Panc1 (cell line): ENCODE measurements at places on chromosomes 16 and 17.

DNA sequence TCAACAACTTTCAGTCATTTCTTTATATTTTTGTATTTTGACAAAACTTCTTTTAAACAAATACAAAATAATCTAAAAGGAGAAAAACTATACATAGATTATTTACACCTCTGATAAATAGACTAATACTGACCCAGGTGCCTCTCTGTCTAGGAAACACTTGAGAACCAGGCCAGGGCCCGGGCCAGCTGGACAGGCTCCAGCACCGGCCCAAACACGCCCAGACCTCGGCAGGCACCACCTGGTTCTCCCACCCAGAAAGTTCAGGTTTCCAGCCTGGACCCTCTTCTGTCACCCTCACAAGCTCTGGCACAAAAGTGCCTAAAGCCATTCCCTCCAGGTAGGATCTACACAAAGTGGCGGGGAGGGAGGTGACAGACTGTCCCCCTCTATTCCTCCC, 97.0 kb upstream of the DNAH17 start:
- DNase-seq: no peak

DNA sequence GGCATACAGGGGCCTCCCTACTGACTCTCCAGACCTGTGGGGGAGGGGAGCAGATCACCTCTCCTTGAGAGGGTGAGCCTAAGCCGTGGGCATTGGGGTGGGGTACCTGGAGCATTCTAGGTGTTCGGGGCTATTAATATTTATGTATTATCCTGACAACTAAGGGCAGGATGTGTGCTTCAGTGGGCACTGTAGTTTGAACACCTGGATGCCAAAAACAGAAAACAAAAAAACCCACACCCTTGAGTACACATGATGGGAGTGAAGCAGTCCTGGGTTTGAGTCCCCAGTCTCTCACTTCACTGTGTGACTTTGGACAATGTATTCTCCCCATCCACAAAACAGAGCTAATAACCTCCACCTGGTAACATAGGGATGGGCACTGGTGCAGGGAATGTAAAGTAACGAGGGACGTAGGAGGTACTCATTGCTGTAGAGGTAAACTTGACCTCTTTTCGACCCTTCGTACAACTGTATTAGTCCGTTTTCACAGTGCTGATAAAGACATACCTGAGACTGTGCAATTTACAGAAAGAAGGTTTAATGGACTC, 257.8 kb downstream of the CPPED1 start:
- DNase-seq: no peak

DNA sequence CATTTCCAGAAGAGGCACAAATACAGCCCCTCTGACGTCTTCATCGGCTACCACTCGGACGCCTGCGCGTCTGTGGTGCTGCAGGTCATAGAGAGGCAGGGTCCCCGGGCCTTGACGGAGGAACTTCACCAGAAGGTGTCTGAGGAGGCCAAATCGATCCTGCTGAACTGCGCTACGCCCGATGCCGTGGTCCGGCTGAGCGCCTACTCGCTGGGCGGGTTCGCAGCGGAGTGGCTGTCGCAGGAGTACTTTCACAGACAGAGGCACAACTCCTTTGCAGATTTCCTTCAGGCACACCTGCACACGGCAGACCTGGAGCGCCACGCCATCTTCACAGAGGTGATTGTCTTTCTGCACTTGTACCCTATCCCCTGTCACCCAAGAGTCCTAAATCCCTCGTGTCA, 67.0 kb upstream of the ENDOV start:
- DNase-seq: no peak

GRCh38 chr17:51685287-51685909, 425.1 kb downstream of the UTP18 start:
- DNase-seq: no peak
